Inflammatory macrophage treated with lipopolysaccharide for 1 hour (primary cell): ENCODE measurements at places on chromosomes 16 and 17.

DNA sequence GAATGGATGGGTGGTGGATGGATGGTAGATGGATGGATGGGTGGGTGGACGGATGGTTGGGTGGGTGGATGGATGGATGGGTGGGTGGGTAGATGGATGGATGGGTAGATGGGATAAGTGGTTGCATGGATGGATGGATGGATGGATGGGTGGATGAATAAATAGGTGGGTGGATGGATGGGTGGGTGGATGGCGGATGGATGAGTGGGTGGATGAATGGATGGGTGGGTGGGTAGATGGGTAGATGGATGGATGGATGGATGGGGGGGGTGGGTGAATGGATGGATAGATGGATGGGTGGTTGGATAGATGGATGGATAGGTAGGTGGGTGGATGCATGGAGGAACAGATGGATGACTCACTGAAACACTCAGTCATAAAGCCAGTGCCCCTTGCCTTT, 51.0 kb upstream of the FASN start:
- no peak for DNase-seq

- DNase-seq: no peak
These were observed 2.9 kb downstream of the CCL2 start for GRCh38 chr17:34257986-34258326.

GRCh38 chr16:13803974-13804373, 116.0 kb upstream of the ERCC4 start:
- no peak for DNase-seq

- DNase-seq: no peak
These were observed 264.1 kb downstream of the CBLN1 start for GRCh38 chr16:49017501-49017900.

GRCh38 chr17:57819867-57820266, 30.0 kb downstream of the MRPS23 start:
- DNase-seq: no peak

- no peak for DNase-seq
These were observed 67.4 kb upstream of the CHMP6 start for GRCh38 chr17:80924111-80924806.

GRCh38 chr16:83345846-83346640, 461.7 kb upstream of the HSBP1 start:
- no peak for DNase-seq

GRCh38 chr16:2787406-2787805, at the start of gene PRSS33:
PRSS33 (minus strand) TSS chr16:2787560; CDS start chr16:2786547, 1,013 bp downstream.
- DNase-seq: no peak

- no peak for DNase-seq
These were observed 9.8 kb upstream of the SMPD3 start for GRCh38 chr16:68458101-68458500.

- no peak for DNase-seq
These were observed 28.2 kb upstream of the CLEC18B start for GRCh38 chr16:74449470-74449869.

DNA sequence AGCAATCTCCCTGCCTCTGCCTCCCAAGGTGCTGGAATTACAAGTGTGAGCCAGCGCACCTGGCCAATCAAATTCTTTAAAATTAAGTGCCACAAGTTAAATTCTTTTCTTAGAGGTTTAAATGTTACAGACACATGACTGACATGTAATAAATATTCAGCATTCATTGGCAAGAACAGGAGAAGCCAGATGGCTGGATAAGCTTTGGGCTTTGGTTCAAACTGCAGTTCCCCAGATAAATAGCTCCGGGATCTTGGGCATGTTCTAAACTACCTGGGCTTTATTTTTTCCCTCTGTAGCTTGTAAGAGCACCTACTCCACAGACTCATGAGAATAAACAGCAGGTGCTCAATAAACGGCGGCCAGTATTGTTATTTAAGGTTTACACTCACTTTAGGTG, 34.1 kb downstream of the ABAT start:
- no peak for DNase-seq

DNA sequence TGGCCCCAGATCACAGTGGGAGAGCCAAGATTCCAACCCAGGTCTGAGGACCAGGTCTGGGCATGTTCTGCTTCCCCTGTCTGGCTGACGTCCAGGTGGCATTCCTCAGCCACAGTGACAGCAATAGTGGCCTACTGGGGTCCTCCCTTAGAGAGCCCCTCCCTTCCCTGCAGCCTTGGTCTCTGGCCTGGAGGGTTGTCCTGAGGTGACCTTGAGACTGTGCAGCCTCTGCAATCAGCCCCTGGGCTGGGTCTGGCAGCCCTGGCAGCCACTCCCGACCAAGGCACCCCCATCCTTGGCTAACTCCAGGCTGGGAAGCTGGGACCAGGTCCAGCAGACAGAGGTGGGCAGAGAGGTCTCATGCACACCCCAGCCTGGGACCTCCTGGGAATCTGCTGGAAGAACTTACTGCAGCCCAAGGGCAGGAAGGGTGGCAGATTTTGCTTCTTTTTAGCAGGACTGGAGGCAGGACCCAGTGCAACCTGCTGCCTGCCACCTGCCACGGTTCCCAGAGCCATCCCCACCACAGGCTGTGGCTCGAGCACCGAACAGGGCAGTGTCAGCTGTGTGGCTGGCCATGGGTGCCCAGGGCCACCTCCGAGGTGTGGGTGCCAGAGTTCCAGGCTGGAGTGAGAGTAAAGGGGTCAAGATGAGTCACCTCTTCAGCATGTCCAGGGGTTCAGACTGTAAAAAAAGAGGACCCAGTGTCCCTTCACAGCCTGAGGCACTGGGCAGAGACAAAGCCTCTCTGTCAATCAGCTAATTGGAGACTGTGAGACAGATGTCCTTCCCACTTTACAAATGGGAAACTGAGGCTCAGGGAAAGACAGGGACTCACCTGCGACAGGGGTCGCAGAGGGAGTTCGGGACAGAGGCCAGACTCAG, 12.6 kb downstream of the GRB7 start:
- DNase-seq: no peak

- no peak for DNase-seq
These were observed 114.6 kb downstream of the ZNF18 start for GRCh38 chr17:11882716-11883115.

DNA sequence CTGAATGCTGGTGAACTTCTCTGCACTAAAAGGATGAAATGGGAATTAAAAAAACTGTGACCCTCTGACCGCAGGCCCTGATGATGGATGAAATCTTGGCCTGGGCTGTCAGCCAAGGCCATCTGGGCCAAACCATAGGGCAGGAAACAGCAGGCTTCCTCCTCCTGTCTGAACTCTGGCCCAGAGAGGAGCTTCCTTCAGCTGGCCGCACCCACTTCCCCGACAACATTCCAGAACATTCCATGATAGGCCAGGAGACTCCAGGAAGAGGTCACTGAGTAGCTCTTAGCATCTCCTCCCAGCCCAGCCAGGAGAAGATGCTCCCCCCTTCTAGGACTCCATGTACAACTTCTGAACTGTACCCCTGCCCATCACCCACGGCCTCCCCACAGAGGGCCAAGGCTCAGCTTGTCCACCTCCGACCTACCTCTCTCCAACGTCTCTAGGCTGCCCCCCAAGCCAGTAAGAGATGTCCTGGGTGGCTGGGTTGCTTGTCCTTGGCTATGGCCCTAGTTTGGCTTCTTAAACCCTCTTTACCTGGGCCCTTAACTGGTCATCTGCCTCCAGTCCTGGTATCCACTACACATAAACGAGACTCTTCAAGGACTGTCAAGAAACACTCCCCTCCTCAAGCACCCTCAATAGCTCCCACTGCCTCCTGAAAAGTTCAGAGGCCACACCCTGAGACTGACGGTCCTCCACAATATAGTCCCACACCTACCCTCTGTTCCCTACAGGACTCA, 1.7 kb downstream of the RPH3AL start:
- DNase-seq: peak; percentile 26

DNA sequence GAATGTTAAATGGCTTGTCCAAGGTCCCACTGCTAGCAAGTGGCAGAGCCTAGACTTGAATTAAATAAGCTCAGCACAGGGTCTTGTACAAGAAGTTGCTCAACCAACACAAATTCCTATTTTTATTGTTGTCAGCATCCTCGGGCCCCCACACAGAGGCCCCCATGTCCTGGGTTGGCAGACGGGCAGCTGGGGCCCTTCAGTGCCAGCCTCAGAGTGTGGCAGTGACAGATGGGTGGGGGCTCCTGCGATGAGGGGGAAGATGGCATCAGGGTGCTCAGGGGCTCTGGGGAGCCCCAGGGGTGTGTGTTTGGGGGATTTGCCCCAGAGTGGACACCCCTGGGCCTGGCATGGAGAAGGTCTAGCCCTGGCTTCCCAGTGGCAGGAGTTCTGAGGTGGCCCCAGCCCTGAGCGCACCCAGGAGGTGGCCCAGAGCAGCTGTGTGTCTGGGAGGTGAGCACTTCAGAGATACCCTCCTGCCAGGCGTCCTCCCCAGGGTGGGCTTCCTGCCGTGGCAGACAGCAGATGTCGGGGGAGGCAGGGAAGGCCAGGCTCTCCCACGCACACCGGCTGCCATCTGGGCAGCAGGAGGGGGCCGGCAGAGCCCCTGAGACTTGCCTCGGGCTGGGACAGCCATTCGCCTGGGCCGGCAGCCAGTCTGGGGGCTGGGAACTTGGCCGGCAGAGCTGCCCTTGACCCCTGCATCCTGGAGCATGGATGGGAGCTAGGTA, 150.8 kb downstream of the C16orf78 start:
- no peak for DNase-seq

- no peak for DNase-seq
These were observed 1.4 kb upstream of the NAE1 start for GRCh38 chr16:66832190-66832589.

DNA sequence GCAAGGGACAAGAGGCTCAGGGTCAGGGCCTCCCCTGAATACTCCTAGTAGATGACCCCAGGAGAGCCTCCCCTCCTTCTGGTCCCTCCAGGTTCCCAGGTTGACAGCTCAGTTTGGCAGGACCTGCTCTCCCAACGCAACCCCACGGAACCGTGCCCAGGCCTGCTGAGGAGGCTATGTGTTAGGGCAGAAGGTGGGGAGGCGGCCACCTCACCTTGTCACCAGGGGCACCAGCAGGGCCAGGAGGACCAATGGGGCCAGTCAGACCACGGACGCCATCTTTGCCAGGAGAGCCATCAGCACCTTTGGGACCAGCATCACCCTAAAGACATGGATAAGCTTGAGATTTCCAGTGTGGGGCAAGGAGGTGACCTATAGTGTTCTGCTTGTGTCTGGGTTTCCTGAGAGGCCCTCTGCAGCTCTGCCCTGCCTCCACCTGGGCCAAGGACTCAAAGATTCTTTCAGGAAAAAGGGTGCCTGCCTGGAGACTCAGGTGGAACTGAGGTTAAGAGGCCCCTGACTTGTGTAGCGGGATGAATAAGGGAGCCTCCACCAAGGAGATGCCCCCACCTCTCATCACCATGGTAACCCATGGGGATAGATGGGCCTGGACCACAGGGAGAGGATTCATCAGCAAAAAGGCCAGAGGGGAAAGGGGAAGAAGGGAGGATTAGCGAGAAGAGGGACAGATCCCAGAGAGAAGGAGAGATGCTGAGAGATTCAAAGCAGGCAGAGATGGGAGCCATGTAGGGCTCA, 10.7 kb downstream of the COL1A1 start:
- DNase-seq: no peak

DNA sequence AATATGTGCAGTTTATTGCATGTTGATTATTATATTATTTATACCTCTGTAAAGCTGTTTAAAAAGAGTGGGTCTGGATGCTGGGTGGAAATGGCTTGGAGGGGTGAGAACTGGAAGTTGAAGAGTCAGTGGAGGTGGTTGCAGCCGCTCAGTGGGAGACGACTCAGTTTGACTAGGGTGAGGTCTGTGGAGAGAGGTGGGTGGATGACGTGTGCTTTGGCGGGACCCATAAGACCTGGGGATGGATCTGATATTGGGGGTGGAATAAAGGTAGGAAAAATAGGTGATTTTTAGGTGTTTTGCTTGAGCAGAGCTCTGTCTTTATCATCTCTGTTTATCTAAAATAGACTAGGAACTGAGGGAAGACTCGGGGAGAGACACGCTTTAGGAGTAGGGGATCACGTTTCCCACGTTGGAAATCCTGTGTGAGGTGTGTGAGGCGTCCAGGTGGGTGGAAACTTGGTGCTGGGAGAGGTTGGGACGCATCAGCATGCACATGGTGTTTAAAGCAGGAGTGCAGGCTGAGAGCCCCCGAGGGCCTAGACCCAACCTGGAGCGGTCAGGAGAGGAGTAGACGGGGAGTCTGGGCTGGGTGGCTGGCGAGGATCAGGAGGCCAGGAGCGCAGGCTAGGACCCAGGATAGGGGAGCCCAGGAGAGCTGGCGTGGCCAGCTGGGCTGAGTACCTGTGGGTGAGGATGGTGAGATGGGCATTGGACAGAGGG, 17.2 kb downstream of the NT5M start:
- DNase-seq: no peak

DNA sequence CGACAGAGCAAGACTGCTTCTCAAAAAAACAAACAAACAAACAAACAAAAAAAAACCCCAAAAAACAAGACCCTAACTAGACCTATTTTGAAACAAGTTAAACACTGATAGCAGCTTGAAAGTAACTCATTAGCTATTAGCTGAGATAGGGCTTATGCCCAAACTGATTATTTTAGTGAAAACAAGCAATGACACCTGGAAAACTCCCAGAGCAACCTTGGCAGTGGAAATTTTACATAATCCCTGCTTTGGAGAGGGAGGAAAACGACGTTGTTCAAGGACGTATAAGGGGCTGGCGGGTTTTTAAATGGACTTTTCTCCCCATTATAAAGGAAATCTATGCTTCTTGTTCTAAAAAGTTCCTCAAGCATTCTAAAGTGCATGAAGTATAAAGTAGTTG, 45.4 kb upstream of the AQP8 start:
- DNase-seq: no peak

GRCh38 chr16:56726926-56727325, 3.0 kb upstream of the NUP93 start:
- DNase-seq: no peak

GRCh38 chr17:58304750-58305486, 23.7 kb downstream of the TSPOAP1 start:
- DNase-seq: no peak

GRCh38 chr17:5284681-5285080, 2.6 kb downstream of the RABEP1 start:
- no peak for DNase-seq

DNA sequence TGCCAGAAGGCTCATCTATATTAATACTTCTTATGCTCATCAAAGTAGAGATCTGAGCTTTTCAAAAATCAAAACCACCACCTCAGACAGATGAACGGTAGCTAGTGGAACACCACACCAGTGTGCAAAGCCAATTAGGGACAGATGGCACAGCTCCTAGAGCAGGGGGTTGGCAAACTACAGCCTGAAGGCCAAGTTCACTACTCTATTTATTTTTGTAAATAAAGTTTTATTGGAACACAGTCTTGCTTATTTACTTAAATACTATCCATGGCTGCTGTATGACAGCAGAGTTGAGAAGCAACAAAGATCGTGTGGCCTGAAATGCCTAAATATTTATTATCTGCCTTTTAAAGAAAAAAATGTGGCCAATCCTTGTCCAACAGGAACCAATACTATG, 56.8 kb downstream of the AMFR start:
- no peak for DNase-seq

GRCh38 chr16:74261068-74261467, 35.5 kb upstream of the PSMD7 start:
- no peak for DNase-seq

- DNase-seq: no peak
These were observed 148.1 kb downstream of the SALL1 start for GRCh38 chr16:51002881-51003490.

- peak; percentile 83 for DNase-seq
These were observed 1.5 kb downstream of the HCFC1R1 start for GRCh38 chr16:3022208-3022683.
